ENCODE measurements at places on chromosomes 12 and 14.
A peak's percentile ranks its signal among the peaks of the same experiment; 100 is the strongest.

DNA sequence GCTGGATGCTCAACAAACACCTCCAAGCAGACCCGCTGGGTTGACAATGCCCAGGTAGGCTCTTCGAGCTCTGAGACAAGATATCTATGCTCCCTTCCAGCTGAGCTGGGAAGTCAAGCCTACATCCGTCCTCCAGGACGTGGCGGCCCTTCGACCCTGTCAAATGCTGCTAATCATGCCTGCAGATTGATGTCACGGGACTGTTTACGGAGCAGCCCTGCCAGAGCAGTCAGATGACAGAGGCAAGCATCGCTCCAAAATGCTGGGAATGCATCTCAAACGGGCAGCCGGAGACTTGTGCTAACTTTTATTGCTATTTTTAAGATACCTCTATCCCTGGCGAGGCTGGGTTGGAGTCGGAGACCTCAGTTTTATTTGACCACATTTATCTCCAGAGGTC lies 139.2 kb downstream of the NTF3 start:
- no peak for DNase-seq

GRCh38 chr14:23654231-23654630 lies 18.1 kb downstream of the DHRS2 start:
- DNase-seq = no peak

DNA sequence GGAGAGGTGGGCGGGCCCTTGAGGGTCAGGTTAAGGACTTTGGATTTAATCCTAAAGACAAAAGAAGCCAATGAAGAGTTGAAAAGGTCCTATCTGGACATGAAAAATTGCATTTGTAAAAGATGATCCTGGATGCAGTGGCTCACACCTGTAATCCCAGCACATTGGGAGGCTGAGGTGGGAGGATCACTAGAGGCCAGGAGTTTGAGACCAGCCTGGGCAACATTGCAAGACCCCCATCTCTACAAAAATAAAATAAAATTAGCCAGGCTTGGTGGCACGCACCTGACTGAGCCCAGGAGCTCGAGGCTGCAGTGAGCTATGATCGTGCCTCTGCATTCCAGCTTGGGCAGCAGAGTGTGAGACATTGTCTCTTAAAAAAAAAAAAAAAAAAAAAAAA lies 2.4 kb upstream of the SLC41A2 start:
- no peak for DNase-seq

- no peak for DNase-seq
Observed at GRCh38 chr12:49208676-49209075, 19.8 kb upstream of the TUBA1A start.

GRCh38 chr12:6699989-6700645 lies 498 bp downstream of the PIANP start:
- no peak for DNase-seq

- no peak for DNase-seq
Observed at GRCh38 chr14:61479746-61480502, 158.5 kb downstream of the PRKCH start.

- DNase-seq = no peak
Observed at GRCh38 chr14:61512026-61512834, 183.1 kb upstream of the HIF1A start.

DNA sequence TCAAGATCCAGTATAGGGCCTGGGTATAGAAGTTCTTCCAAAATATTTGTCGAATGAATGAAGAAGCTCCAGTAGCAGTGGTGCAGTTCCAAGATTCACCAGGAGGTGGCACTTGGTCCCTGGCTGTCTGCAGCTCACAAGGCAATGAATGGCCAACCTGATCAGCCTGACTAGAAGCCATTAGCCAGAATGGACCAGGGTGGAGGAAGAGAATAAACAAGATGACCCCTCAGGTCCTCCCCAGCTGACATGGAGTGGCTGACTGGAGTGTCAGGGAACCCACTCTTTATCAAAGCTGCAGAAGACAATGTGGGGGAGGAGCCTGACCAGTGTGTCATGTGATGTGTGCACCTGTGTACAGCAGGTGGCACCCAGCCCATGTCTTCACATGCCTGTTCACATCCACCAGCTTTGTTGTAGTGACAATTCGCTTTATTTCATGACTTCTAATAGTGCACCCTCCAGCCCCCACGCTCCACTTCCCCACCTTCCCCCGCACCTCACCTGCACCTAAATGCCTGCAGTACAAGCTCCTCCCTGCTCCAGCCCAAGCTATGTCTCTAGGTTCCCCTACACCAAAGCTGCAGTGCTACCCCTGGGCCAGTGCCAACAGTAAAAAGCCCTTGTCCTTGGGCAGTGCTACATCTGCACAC lies 3.0 kb downstream of the LTBP2 start:
- DNase-seq = peak; percentile 74

DNA sequence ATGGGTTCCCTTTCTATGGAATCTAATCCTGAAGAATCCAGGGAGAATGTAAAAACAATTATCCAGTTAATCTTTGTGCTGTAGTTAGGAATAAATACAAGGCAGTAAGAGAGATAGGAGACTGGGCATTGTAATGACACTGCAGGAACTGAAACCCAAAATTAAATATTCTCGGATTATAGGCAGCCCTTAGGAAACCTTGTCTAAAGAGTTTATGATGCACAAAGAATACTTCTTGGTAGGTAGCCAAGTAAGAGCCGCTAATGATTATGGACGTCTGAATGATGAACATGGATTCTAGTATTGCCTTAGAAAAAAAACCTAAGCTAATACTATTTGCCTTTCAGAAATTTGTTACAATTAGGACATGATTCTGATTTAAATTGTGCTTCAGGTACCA lies 165.4 kb upstream of the LRIG3 start:
- DNase-seq = no peak

GRCh38 chr14:58899317-58899713 lies 261.6 kb downstream of the DACT1 start:
- no peak for DNase-seq

GRCh38 chr12:128982933-128983332 lies 129.7 kb downstream of the GLT1D1 start:
- DNase-seq = no peak

DNA sequence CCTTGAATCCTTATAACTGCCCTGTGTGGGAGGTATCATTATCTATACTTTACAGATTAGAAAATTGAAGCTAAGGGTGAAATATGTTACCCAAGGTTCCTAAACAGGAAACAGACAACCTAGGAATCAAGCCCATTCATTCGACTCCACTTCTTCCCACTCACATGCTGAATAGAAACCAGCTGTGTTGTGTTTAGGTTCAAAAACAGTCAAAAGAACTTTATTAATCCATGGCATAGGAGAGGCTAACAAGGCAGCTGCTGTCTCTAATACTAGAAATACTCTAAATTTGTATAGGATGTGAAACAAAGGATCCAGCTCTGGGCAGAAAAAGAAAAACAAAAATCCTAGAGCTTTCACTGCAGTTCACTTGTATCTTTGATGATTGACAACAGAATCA lies 9.9 kb downstream of the AMDHD1 start:
- DNase-seq = no peak

DNA sequence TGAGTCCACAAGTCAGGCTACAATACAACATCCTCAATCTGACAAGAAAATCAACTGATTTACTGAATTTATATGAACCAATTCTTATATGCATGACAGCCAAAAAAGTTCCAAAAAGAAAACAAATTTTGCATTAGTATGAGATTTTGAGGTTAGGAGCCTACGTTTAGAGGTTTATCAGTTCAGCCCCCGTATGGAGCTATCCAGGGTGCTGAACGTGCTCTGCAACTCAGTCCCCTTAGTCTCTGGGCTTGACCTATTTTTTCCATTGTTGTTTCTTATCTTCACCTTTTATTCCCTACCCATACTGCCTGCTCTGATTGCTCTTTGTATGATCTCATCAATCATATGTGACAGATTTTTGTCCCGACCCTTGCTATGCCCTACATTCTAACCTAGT lies 693.0 kb downstream of the NRXN3 start:
- DNase-seq = no peak

DNA sequence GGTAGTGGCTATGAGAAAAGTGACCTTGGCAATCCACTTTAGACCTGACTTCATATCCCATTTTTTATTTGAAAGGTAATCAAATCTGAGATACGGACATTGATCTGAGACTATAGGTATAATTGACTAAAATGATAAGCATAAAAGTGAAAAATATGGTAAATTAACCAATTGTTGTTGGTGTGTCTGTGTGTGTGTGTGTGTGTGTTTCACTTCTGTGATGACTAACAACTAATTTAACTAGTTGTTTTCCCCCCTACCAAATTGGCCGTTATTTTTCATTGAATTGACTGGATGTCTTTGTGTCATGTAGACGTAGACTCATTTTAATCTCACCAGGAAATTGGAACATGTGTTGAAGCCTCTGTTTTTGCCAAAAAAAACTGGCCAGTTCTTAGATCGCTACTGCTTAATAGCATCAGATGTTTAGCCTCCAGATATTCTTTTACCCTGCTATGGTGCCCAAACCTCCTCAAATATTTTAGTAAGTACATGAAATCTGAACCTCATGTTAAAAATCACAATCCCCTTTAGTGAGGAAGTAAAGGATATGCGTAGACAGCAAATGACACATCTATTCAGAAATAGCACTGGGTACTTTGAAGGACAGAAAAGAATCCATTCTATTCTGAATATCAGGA lies 395.0 kb downstream of the EGLN3 start:
- no peak for DNase-seq

DNA sequence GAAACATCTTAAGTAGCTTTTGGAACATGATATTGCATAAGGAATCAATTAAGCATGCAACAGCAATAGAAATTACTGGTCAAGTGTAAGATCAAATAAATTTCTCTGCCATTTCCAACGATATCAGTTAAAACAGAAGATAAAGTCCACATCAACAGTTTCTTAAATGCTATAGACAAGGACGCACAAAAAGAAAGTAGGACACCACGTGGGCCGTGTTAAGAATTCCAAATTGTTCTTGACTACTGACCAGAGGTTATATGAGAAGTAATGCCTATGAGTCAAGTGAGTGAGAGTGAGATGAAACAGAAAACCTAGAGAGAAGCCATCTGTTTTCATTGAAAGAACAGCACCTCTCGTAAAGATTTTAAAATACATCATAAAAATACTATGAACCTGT lies 318.2 kb downstream of the TMEM117 start:
- DNase-seq = no peak

- no peak for DNase-seq
Observed at GRCh38 chr12:130686511-130686991, 29.5 kb downstream of the RIMBP2 start.

DNA sequence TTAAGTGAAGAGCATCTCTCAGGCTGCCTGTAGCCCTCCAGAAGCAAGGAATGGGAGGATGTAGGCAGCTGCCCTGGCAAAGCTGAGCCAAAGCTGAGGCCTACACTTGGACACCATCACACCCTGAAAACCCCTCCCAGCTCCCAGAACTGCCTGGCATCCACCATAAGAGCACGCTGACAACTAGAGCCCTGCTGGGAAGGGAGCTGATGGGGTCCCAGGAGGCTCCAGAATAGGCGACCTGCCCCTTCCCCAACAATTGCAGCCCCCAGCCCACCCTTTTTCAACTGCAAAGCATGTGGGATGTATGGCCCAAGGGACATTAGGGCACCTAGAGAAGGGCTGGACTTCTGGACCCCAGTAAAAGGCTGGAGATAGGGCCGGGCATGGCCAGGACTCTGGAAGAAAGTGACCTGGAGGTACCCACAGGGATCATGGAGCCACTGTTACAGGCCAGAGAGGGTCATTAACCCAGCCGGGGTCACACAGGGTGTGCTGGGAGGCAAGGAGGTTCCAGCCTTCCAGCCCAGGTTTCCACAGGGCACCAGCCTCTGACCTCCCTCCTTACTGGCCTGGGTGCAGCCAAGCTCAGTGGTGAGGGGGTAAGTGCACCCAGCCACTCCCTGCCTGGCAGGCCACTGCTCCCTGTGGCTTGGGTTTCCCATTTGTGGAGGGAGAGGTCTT lies 27.8 kb downstream of the FAM222A start:
- DNase-seq = no peak
